Left kidney (tissue), 8 donors: ENCODE measurements at places on chromosomes 2 and 18. TPM values are rescaled to one million over a fixed set of nuclear protein-coding genes. Genes with fewer than 3 reads are reported as not detected.

The FBXO36 gene
- polyA plus RNA-seq: 7.6 TPM

The MSGN1 gene
- polyA plus RNA-seq: not detected

The YES1 gene
- 75.3 TPM for polyA plus RNA-seq

The ACMSD gene
- polyA plus RNA-seq: 43.9 TPM

The CFAP53 gene
- polyA plus RNA-seq: 4.2 TPM

The PSD4 gene
- polyA plus RNA-seq: 10.0 TPM

DNA sequence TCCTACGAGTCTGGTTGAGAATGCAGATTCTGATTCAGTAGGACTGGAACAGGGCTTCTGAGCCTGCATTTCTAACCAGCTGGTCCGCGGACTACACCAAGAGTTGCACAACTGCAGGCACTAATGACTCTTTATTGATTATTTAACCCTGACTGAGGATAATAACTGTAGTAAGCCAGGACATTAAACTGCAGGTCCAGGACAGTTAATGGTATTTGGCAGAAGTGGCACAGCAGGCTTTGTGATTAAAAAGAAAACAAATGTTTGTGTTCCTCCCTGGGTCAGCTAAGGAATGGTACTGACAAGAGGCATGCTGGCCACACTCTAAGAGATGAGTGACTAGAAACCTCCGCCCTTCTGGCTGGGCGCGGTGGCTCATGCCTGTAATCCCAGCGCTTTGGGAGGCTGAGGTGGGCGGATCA is 59.4 kb downstream of the ALPK2 start:
- DNase-seq: no peak

- DNase-seq: no peak
These were observed 158.1 kb downstream of the MTCL1 start for GRCh38 chr18:8863427-8863826.

- no peak for DNase-seq
These were observed 342.3 kb downstream of the DCC start for GRCh38 chr18:52682260-52682659.

DNA sequence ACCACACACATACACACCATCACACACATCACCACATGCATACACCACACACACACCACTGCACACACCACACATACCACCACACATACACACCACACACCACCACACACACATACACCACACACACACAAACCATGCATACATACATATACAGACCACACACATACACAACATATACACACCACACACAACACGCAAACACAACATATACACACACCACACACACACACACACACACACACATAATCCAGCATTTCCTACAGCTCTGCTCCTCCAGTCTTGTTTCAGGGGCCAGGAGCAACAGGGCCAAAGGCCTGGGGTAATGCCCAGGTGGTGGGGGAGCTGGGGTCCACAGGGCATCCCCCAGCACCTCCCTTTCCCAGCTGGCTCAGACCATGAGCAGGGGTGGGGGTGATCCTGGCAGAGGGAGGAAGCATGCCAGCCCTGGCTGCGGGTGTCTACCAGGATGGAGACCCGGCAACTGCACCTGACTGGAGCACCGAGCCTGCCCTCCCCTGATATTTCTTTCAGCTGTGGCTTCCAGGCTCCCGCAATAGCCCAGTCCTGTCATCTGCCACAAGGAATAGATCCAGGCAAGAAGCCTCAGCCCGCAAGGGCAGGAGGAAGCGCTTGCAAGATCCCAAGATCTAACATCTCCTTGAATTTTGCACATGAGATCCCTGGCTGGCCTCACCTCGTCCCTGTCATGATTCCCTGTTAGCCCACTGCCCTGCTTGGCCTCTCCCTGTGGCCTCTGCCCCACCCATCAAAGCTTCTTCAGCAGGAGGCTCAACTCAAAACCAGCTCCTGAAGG is 196.9 kb downstream of the TNS1 start:
- no peak for DNase-seq

DNA sequence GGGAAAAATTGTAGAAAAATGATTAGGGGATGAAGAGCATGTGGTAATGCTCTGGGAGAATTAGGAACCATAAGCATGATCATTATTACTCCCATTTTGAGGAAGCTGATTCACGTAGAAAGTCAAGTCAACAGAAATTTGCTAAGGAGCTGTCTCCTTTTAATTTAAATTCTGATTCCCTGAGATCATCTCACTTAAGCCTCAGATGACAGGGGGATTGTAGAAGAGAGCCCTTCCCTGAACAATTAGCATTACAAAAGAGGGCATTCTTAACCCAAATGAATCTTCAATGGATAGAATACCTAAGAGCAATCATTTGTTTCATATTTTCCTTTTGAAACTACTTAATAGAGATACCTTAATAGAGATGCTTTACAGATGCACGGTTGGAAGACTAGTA is 267.9 kb downstream of the NYAP2 start:
- DNase-seq: no peak

GRCh38 chr2:188452084-188452483 is 160.4 kb downstream of the GULP1 start:
- no peak for DNase-seq

- DNase-seq: no peak
These were observed 202 bp downstream of the MCEE start for GRCh38 chr2:71129902-71130151.
